Omental fat pad (tissue), 4 donors: ENCODE measurements at places on chromosomes 1 and 21. TPM values are rescaled to one million over a fixed set of nuclear protein-coding genes. Genes with fewer than 3 reads are reported as not detected.

DNA sequence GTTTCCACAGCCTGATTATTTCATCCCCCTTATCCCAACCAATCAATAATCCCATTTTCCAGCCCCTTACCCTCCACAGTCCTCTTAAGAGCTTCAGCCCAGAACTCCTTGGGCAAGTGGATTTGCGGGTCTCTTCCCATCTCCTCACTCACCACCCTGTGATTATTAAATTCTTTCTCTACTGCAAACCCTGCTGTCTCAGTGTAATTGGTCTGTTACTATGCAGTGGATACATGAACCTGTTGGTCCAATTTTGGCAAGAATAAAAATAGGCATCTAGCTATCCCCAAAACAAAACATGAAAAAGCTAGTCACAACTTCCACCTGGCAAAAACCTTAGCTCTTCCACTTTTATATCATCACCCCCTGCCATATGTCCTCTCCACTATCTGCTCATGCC is 36.2 kb upstream of the TNFSF4 start:
- DNase-seq: no peak

GRCh38 chr1:154682254-154682653 is 74.3 kb upstream of the ADAR start:
- DNase-seq: no peak

- no peak for DNase-seq
These were observed 80.1 kb downstream of the HMGB4 start for GRCh38 chr1:33943978-33944377.

DNA sequence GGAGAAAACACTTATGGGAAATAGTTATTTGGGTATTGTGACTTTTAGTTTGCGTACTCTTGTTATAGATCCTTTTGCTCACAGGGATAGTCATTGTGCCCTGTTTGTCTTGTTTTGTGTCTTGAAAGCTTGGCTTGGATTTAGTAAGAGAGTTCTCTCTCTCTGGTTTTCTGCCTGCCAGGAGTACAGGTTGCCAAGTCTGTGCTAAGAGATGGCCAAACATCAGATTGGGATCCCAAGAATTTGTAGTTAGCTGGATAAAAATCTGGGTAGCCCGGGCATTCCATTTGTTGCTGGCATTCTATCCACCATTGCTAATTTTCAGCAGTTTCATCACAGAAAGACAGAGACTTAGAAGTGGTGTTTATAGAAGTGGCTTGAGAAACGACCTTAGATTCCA is 222.2 kb downstream of the NRIP1 start:
- no peak for DNase-seq

GRCh38 chr1:207805841-207806421 is 54.1 kb downstream of the CD46 start:
- no peak for DNase-seq

- DNase-seq: no peak
These were observed 31.7 kb upstream of the HAO2 start for GRCh38 chr1:119336848-119337247.

DNA sequence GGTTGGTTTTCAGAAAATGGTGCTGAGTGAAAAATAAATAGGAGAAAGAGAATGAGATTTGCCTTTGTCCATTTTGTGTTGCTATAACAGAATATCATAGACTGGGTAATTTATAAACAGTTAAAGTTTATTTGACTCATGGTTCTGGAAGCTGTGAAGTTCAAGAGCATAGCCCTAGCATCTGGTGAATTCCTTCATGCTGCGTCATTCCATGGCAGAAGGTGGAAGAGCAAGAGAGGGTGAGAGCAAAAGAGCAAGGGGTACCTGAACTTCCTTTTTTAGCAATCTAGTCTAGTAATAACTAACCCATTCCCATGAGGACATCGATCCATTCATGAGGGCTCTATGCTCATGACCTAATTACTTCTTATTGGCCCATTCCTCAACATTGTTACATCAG is 209.1 kb upstream of the ZP4 start:
- no peak for DNase-seq

GRCh38 chr1:39573736-39574624 is 2.6 kb downstream of the PABPC4 start:
- no peak for DNase-seq

- peak; percentile 29 for DNase-seq
These were observed 363.0 kb downstream of the SETD4 start for GRCh38 chr21:35697321-35697808.

DNA sequence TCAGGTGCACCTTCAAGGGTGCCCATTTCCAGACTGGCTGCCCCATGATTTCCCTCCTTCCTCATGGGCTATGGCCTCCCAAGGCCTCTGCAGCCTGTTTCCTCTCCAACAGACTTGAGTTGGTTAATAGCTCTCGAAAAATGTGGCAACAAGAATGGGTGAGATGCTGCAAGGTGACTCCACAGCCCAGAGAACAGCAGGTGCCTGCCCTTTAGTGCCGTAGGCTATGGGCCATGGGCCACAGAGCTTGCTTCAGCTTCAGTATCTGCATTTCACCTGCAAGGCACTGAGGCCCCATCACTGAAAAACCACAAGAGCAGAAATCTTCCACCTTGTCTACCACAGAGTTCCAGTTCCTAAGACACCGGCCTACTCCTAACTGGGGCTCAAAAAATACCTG is 122.0 kb downstream of the ETS2 start:
- DNase-seq: no peak

DNA sequence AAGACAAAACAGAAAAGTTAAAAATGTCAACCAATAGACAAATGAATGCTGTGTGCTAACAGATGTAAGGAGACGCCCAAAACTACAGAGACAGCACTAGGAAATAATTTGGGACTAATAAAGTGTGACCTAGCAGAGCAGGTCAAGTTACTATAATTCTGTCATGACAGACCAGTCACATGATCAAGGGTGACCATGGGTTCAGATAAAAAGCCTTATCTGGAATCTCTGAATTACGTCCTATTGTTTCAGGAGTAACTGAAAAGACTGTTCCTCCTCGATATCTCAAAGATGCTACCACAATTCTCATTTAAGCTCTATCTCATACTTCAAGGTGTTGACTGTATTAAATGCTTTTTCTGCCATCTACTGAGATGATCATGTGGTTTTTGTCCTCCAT is 31.6 kb downstream of the PARP1 start:
- DNase-seq: no peak

GRCh38 chr1:205424901-205425600 is 3.2 kb upstream of the LEMD1 start:
- DNase-seq: no peak

DNA sequence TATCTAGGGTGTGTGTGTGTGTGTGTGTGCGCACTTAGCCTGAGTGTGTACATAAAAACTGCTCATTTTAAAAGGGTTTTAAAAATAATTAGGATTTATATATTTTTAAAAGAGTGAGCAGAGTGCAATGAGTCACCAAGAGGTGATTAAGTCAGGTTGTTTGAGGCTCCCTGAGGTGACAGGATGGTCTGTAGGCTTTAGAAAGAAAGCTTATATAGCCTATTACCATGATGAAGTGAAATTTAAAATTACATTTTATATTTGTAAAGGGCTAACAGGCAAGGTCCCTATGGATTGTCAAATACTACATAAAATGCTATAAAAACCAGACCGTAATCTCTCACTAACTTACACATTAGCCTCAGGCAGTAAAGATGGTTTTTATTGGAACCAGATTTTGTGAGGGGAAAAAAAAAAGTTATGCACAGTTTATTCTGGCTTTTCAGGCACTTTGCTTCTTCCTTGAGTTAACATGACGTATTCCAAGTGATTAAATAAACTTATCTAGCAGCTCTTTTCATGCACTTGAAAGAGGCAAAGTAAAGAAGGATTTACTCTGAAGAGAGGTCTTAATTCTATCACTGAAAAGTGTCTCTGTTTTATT is 711.7 kb upstream of the PTBP2 start:
- DNase-seq: no peak

GRCh38 chr1:228512781-228513198 is 25.6 kb downstream of the RNF187 start:
- DNase-seq: no peak

- no peak for DNase-seq
These were observed 6.4 kb upstream of the TSNAX start for GRCh38 chr1:231522038-231522437.

GRCh38 chr1:117210831-117211261 is at the start of gene VTCN1:
VTCN1 (minus strand) TSS chr1:117210927; CDS start chr1:117210855, 72 bp downstream.
- no peak for DNase-seq

GRCh38 chr1:79982211-79982610 is 975.7 kb upstream of the ADGRL4 start:
- DNase-seq: no peak

DNA sequence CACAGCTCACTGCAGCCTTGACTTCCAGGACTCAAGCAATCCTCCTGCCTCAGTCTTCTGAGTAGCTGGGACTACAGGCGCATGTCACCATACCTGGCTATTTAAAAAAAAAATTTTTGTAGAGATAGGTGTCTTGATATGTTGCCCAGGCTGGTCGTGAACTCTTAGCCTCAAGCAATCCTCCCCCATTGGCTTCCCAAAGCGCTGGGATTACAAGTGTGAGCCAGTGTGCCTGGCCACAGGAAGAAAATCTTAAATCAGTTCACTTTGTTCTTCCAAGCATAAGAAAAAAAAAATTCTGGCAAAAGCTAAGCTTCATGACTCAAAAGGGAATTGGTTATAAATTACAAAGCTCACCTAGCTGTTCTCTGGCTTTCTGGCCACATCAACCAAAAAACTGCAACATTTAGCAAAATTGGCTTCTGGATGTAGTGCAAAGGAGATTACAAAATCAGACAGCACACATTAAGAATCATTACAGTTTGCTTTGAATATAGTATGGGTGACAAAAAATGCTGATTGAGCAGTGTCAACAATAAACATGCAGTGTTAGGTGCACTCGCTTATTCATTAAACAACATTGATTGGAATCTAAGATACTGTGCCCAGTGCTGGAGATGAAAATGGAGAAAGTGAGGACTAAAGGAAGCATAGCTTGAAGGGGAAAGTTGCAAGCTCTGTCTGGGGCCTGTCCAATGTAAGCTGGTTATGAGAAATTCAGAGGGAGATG is 76.7 kb downstream of the KCTD3 start:
- no peak for DNase-seq

PLEKHN1 gene
- total RNA-seq: 0.25 TPM

TINAGL1 gene
- 187 TPM for total RNA-seq

APCS gene
- not detected for total RNA-seq

COL6A1 gene
- total RNA-seq: 591 TPM

DNAJB4 gene
- total RNA-seq: 32.1 TPM

WDR64 gene
- total RNA-seq: not detected

C1QC gene
- total RNA-seq: 461 TPM

RGS13 gene
- 0.60 TPM for total RNA-seq

NUP210L gene
- 0.09 TPM for total RNA-seq
